ENCODE measurements at places on chromosomes 1 and 21.

GRCh38 chr1:240586006-240586405 is 25.9 kb downstream of the GREM2 start:
- DNase-seq = no peak

DNA sequence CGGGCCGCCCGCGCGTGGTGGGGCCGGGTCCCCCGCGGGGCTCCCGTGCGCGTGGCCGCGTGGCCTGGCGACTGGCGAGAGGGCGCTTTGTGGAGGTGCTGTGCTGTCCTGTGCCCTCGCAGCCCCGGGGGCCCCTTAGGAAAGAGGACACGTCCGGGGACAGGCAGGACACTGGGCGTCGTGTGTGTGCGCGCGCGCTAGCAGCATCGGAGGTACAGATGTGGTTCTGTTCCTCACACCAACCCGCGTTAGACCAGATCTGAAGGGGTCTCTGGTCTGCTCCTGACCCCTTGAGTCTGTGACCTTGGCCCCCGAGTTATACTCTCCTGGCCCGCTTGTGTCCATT is 489 bp downstream of the ACTN2 start:
- no peak for DNase-seq

DNA sequence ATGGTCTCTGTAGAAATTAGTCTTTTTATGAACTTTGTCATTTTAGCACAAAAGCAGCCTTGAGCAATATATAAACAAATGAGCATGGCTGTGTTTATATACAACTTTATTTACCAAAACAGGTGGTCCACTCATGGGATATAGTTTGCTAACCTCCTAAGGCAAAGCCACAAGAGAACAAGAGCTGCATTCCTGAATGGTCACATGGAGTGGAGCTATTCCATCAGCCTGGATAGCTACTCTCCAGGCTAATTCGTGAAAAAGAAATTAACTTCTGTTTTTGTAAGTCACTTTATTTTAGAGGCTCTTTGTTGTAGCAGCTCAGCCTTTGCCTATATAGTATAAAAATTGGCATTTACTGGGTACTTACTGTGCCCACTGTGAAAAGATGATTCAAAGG is 163.3 kb upstream of the FAM78B start:
- DNase-seq = no peak

DNA sequence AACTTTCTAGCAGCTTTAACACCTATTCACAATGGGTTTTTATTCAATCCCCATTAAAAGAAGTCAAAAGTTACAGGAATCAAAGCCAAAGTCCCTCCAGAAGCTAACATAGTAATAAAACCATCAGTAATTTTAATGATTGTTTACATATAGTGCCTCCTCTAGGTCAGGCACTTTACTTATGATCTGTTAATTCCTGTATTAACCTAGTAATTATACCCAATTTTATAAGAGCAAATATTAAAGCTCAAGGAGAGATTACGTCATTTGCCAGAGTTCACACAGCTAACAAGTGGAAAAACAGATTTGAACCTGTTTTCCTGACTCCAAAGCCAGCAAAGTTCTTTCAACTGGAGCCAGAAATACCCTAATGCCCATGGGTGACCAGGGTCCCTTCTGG is 112.9 kb upstream of the F3 start:
- DNase-seq = no peak

DNA sequence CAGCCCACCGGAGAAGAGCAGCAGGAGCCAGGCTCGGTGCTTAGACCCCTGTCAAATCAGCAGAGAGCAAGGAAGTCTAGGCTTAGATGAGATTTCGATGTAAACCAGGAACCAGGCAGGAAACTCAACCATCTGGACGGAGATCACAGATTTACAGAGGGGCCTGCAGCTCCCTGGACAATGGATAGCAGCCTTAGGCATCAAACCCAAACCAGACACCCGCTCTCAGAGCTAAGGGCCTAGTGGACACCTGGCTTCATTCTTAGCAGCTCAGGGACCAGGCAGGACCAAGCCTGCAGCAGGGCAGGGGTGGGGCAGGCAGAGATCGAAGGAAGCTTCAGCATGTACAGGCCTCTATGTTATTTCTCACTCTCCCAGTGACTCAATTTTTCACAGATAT is 127.8 kb upstream of the FMN2 start:
- no peak for DNase-seq

DNA sequence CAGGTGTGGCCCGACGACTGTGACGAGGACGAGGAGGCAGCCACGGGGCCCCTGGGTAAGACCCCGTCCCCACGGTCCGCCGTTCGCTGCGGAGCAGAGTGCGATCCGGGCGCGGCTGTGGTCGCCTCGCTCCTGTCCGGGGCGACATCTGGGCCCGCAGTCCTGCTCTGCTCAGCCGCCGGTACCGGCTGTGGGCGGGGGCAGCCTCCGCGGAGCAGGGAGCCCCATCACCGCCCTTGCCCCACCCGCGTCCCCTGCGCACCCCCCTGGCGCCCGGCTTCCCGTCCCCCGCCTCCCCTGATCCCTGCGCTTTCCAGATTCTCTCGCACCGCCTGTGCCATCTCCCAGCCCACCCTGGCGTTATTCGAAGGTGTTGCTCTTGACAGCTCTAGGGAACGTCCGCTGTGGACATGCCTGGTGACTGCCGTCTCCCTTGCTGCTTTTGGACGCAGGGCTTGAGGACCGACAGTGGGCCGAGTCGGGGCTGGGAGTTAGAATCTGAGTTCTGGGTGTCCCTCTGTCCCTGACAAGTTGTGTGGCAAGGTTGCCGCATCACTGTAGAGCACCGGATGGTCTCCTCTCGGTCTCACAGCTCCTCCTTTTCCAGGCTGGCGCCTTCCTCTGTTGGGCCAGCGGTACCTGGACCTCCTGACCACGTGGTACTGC is 596 bp downstream of the TOR3A start:
- peak; percentile 43 for DNase-seq

- DNase-seq = no peak
These were observed 20.2 kb upstream of the LRRC47 start for GRCh38 chr1:3816331-3817137.

DNA sequence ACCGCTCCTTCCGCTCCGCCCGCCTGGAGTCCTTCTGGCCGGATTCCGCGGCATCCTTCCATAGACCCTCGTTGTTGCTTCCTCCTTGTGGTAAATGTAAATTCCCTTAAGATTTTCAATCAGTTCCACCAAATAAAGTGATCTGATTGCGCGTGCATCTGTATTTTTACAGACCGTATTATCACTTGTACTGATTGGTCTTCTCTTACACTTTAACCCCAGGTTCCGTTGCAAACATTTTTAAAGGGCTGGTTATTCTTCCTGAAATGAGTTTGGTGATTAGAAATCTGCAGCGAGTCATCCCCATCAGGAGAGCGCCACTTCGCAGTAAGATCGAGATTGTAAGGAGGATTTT is 483 bp downstream of the YBEY start:
- DNase-seq = no peak

DNA sequence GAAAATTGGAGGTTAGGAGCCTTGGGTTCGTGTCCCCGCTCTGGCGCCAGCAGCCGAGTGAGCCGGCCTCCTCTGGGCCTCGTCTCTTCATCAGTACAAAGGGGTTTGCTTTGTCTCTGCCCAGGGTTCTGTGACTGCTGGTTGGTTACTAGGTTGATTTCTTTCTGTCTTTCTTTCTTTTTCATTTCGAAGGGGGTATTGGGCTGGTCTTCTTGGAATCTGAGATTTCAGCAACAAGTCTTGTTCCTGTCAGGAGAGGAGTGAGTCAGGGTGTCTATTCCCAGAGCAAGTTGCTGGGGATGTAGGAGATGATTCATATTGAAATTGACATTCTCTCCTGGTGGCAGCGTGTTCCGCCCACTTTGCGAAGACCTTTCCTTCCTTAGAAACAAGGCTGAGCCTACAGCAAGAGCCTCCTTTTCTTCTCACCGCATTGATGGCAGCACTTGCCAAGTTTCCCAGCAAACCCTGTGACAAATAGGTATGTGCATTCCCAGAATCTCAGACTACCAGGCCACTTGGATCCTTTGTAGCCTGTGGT is 79.2 kb downstream of the MAN1C1 start:
- DNase-seq = no peak

DNA sequence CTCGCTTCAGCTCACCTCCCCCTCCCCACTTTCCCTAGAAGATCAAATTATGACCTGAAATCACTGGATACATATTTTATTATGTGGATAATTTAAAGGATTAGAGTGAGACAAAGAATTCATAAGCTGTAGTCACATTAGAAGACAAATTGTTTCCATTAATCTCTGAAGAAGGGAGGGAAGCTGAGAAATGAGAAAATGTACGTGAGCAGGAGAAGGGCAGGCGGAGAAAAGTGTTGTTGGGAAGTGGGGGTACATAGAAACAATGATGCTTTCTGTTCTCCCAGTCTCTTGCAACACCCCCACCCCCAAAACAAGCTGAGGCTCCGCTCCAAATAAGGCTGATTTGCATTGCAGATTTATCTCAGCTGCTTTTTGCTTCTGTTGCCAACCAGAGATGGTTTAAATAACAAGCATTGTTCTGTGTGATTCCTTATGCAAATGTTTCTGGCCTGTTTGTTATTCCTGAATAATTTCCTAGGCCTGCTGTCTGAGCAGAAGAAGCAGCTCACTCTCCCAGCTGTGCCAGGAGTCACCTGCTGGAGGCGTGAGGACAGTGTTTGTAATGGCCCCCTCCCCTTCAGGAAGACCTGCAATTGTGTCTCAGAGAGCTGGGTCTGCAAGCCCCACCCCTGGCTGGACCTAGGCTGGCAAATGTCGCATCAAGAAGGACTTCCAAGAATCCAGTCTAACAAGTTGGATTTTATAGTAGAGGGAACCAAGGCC is 121.8 kb upstream of the TNR start:
- DNase-seq = no peak

DNA sequence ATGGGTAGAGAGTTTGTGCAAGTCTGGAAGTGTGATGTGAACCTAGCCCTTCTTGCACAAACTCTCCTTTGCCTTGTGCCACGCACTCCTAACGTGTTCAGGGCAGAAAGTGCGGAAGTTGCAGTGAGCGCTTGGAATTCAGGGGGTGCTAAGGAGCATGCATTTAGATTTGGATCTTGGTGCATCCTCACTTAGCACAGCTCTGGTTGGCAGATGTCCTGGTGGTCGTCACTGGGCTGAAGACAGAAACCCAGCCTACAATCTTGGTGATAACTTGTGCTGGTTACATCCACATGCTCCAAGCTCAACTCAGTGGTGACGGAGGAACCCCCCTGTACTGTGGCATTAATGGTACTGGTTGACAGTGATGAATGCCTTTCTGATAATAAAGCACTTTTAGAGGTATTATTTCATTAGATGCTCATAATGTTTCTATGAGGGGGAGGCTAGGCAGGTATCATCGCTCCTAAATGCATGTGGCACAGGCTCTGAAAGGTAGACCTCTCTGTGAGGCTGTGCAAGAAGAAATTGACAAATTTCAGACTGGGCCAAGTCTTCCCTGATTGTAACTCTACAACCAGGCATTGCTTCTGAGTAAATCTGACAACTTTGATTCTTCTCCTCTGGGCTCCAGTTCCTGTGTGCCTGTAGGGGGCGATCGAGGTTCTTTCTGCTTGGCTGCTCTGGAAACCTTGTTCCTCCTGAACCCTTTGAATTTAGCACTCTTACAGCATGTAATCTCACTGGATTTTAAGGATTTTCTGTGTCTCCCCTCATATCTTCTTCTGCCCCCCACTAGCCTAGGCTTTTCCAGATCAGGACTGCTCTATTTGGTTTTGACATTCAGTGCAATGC is 40.6 kb downstream of the MAPKAPK2 start:
- DNase-seq = peak; percentile 59

- no peak for DNase-seq
These were observed 20.2 kb upstream of the FAM131C start for GRCh38 chr1:16093611-16094010.

- peak; percentile 77 for DNase-seq
These were observed 521 bp upstream of the NADK start for GRCh38 chr1:1778663-1779319.

DNA sequence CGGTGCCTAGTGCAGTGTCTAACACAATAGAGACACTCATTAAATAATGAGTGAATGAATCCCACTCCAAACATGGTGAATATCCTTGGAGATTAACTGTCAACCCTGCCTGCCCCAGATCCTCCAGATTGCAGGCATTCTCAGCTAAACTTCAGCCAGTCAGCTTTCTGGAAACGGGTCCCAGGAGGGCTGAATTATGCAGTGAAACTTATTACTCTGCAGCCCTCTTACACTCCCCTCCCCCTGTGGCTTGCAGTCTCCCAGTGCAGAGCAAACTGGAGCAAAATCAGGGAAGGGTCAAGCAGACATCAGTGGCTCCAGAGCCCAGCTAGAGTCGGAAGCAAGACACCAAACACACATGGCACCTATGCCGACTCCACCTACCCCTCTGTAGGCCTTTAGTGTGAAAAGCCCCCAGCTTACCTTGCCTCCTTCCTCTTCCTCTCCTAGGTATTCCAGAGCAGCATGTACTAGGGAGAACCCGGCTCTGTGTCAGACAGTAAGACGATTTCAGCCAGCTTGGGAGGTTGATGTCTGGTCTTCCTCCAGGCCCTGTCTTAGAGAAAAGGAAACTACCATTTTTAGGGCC is 6.5 kb upstream of the RGS16 start:
- DNase-seq = no peak

GRCh38 chr1:9629445-9630201 is 21.9 kb upstream of the PIK3CD start:
- peak; percentile 66 for DNase-seq

GRCh38 chr1:180243517-180244221 is 13.6 kb downstream of the LHX4 start:
- no peak for DNase-seq

- no peak for DNase-seq
These were observed 38.2 kb downstream of the SMYD2 start for GRCh38 chr1:214318956-214319736.

- no peak for DNase-seq
These were observed 18.5 kb upstream of the MAGOH start for GRCh38 chr1:53256511-53257453.

- DNase-seq = no peak
These were observed 64.6 kb downstream of the USP25 start for GRCh38 chr21:15794277-15794912.

DNA sequence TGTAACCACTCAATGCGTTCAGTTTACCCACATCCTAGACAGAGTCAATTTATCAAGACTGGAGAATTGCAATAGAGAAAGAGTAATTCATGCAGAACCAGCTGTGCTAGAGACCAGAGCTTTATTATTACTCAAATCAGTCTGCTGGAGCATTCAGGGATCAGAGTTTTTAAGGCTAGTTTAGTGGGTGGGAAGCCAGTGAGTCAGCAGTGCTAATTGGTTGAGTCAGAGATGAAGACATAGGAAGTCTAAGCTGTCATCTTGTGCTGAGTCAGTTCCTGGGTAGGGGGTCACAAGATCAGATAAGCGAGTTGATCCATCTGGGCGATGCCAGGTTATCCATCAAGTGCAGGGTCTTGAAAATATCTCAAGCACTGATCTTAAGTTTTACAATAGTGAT is 499.6 kb downstream of the MRPL39 start:
- no peak for DNase-seq

GRCh38 chr1:165369255-165369848 is 12.8 kb upstream of the LMX1A start:
- DNase-seq = peak; percentile 58

DNA sequence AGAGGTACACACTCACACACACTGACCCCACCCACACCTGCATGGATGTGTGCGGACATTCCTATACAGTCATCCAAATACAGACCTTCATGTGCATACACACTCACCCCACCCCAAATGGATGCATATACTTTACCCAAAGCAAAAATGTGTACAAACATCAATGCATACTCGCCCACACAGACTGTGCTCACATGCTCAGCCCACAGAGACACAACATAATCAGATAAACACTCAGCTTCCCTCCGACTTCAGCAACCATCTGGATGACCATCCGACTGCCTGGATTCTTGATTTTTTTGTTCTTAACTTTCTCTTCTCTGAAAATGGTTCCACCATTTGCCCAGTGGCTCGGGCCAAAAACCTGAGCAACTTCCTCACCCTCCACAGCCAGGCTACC is 24.4 kb upstream of the GJB5 start:
- no peak for DNase-seq

- DNase-seq = no peak
These were observed 197.8 kb upstream of the GALNT2 start for GRCh38 chr1:229869240-229869639.
